T-helper 17 cell (primary cell): ENCODE measurements at places on chromosomes 2 and 18. TPM values are rescaled to one million over a fixed set of nuclear protein-coding genes. Genes with fewer than 3 reads are reported as not detected.
A peak's percentile ranks its signal among the peaks of the same experiment; 100 is the strongest.

DNA sequence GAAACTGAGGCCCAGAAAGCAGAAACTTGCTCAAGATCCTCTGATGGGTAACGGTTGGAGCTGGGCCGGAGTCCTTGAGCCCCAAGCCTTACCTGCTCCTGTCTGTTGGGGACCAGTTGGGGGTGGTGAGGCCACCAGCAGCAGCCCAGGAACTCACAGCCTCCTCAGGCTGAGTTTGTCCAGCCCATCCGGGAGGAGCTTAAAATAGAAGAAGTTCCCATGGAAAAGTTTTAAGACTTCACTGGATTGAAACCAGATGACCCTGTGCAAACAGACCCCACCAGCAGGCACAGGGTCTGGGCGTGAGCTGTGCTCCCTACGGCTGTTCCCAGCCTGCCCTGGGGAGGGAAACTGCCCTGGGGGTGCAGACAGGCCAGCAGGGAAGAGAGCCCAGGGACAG, 40.6 kb upstream of the FOSL2 start:
- no peaks in the 10 kb centered on the region for H3K36me3 ChIP-seq
- peaks cover 26% of the 10 kb centered on the region for H3K4me1 ChIP-seq
- peak overlapping the region; percentile 75 for H3K27ac ChIP-seq
- no peak for DNase-seq
- H3K4me3 ChIP-seq = no peak overlapping the region

DNA sequence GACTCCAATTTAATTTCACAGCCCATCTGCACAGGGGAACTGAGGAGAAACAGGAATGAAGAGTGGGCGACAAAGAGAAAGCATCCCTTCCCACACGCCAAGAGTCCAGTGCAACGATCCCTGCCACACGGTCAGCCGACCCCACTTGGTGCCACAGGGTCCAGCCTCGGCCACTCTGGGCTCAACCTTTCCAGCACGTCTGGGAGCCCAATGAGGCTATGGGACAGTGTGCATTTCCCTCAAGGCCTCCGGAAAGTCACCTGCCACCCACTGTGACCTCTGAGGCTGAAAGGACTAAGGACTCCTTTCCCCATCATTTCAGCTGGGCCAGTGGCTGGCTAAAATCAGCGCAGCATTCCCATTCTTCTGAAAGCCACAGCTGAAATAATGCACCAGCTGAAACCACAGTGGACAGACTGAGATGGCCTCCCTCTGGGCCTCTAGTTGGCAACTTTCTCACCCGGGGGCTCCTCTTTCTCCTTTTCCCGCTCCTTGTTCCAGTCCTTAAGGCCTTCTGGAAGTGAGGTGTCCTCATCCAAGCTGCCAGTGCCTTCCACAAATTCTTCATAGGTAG, 21.2 kb downstream of the TUBB6 start:
- no peak for DNase-seq
- H3K4me3 ChIP-seq = no peak overlapping the region
- peaks cover 5% of the 10 kb centered on the region for H3K4me1 ChIP-seq
- H3K27ac ChIP-seq = no peak overlapping the region
- no peaks in the 10 kb centered on the region for H3K27me3 ChIP-seq

DNA sequence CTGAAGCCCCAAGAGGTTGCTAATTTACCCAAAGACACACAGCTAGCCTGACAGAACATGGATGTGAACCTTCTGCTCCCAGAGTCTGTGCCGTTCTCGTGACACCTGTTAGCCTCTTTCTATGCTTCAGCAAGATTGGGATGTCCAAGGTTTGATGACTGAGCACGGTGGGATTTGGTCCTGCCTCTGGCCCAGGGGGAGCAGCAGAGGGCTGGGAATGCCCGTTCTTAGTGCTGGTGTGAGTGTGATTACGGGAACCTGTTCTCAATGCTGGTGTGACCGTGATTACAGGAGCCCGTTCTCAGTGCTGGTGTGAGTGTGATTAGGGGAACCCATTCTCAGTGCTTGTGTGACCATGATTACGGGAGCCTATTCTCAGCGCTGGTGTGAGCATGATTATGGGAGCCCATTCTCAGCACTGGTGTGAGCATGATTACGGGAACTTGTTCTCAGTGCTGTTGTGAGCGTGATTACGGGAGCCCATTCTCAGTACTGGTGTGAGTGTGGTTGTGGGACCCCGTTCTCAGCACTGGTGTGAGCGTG, 67.3 kb upstream of the SNTG2 start:
- DNase-seq = no peak
- H3K36me3 ChIP-seq = peaks cover 3% of the 10 kb centered on the region
- peaks cover 3% of the 10 kb centered on the region for H3K4me1 ChIP-seq
- no peak overlapping the region for H3K4me3 ChIP-seq
- no peak overlapping the region for H3K27ac ChIP-seq

DNA sequence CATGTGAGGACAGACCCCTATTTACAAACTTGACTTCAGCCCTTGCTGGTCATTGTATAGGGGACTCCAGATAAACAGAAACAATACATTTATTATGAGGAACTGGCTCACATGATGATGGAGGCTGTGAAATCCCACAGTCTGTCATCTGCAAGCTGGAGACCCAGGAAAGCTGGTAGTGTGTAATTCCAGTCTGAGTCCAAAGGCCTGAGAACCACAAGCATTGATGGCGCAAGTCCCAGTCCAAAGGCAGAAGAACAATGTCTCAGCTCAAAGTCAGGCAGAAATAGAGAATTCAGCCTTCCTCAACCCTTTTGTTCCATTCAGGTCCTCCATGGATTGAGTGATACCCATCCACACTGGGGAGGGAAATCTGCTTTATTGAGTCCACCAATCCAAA, 28.1 kb upstream of the SPP2 start:
- no peak overlapping the region for H3K4me3 ChIP-seq
- peaks cover 1% of the 10 kb centered on the region for H3K27me3 ChIP-seq
- no peaks in the 10 kb centered on the region for H3K36me3 ChIP-seq
- no peak overlapping the region for H3K27ac ChIP-seq

EGR4 gene
- total RNA-seq = 0.70 TPM

NEU4 gene
- total RNA-seq = 4.1 TPM

GALNT13 gene
- not detected for total RNA-seq
